ENCODE measurements at places on chromosomes 11 and 22. TPM values are rescaled to one million over a fixed set of nuclear protein-coding genes. Genes with fewer than 3 reads are reported as not detected.

The MS4A12 gene
- total RNA-seq = not detected

The MUC15 gene
- total RNA-seq = not detected

The CECR2 gene
- total RNA-seq = 0.37 TPM

The CST6 gene
- not detected for total RNA-seq

The IFITM1 gene
- total RNA-seq = 23.9 TPM

The SERPING1 gene
- total RNA-seq = 4.3 TPM

The EIF3L gene
- total RNA-seq = 290 TPM

The KCNQ1 gene
- 0.25 TPM for total RNA-seq

The CREB3L1 gene
- total RNA-seq = 27.1 TPM

The PDE2A gene
- total RNA-seq = 0.50 TPM

The OR51G2 gene
- total RNA-seq = not detected

The TUBA8 gene
- total RNA-seq = 0.62 TPM

The FXYD2 gene
- total RNA-seq = not detected

The SCGB2A2 gene
- total RNA-seq = not detected

The RIBC2 gene
- total RNA-seq = 3.0 TPM

The FEN1 gene
- total RNA-seq = 16.0 TPM

The KRTAP5-11 gene
- total RNA-seq = not detected

The IGLL5 gene
- total RNA-seq = not detected

The SLC22A12 gene
- total RNA-seq = not detected

The POLR2L gene
- 54.9 TPM for total RNA-seq

The ARHGAP20 gene
- 3.6 TPM for total RNA-seq

The DPP3 gene
- total RNA-seq = 50.4 TPM

The LINC01488 gene
- not detected for total RNA-seq

The ROBO4 gene
- total RNA-seq = 3.0 TPM

The GLYATL2 gene
- total RNA-seq = 1.4 TPM

The SEC14L6 gene
- 1.4 TPM for total RNA-seq

The C11orf58 gene
- total RNA-seq = 184 TPM

The HSPB2 gene
- not detected for total RNA-seq

The CHEK1 gene
- 61.2 TPM for total RNA-seq

The MYRF gene
- 0.55 TPM for total RNA-seq

The ANGPTL5 gene
- total RNA-seq = not detected

The CBLIF gene
- total RNA-seq = not detected

The DRICH1 gene
- total RNA-seq = not detected

The TLCD5 gene
- 10.1 TPM for total RNA-seq

The MMP26 gene
- total RNA-seq = not detected

The OR8G1 gene
- not detected for total RNA-seq

The PATE2 gene
- 0.22 TPM for total RNA-seq

The SHISAL1 gene
- total RNA-seq = 14.9 TPM

The PEX16 gene
- total RNA-seq = 27.4 TPM

The TIGD3 gene
- 0.37 TPM for total RNA-seq

The OTOG gene
- not detected for total RNA-seq

The GPHA2 gene
- total RNA-seq = not detected

The ADM2 gene
- 1.8 TPM for total RNA-seq

The OR5B21 gene
- not detected for total RNA-seq
